ENCODE measurements at places on chromosomes 11 and 22.

- no peak for DNase-seq
Measured at GRCh38 chr22:34592123-34592740, 473.7 kb upstream of the ISX start.

- no peak for DNase-seq
Measured at GRCh38 chr11:111510311-111510710, 1.9 kb downstream of the BTG4 start.

- no peak for DNase-seq
Measured at GRCh38 chr11:57453543-57454177, 6.7 kb upstream of the RTN4RL2 start.

DNA sequence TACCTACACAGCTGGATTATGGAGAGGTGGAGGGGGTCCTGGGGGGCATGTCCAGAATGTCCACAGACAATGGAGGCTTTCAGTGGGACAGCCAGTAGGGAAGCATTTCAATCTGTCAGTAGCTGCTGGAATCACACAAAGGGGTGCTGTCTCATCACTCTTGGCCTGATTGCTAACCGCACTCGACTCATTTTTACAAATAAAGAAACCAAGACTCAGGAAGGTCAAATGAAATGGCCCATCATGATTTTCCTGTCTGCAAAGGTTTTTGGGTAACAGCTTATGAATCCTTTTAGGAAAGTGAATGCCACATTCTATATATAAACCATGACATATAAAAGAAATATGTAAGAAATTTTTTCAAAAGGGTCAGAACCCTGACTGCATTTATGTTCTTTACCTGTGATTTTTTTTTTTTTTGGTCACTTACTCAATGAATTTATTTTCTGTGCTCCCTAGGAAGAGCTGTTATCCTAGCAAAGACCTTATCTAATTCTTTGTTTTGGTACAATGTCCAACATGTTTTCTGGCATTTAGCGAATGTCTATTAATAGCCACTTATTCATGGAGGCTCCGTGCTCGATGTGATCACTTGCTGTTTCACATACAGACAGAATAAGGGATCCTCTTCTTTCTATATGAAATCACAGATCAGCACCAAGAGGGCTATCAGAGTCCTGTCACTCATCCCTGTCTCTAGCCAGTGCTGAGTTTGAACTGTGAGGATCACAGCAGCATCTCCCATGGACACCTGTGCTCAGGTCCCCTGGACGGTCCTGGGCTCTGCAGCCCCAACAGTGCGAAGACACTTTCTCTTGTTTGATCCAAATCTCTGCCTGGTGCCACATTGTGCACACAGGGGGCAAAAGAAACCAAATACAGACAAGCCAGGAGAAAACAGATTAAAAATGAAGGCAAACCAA lies 979.7 kb downstream of the NTM start:
- peak; percentile 30 for DNase-seq

DNA sequence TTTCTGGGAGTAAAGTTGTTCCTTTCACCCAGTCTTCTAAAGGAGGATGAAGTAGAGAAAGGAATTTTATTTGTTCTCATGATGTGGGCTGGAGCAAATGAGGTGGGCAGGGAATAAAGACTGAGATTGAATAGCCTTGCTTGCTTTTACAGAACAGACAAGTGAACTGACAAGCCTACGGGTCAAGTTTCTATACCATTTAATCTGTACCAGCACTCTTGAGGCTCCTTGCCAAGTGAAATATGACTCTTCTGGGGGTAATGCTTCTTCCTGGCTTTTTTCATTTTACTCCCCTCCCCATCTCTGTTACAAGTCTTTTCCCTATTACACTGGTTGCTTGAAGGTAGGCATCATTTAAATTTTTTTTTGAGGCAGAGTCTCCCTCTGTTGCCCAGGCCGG lies 54.8 kb downstream of the CSTPP1 start:
- no peak for DNase-seq

DNA sequence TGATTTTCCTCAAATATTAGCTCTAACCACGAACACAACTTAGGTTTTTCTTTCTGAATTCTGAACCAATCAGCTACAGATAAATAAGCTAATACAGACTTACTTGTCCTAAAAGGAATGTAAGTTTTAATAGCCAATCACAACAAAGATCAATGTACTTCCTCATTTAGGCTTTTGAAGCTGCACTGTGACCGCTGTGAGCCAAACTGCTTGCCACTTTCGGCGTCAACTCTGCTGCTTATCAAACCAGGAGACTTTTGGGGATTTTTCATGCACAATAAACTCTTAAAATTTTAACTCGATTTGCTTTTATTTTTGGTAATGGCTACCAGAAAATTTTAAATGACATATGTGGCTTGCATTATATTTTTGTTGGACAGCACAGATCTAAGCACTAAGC lies 92.5 kb downstream of the TMPRSS5 start:
- no peak for DNase-seq

- no peak for DNase-seq
Measured at GRCh38 chr11:71931245-71931602, 2.4 kb downstream of the RNF121 start.

DNA sequence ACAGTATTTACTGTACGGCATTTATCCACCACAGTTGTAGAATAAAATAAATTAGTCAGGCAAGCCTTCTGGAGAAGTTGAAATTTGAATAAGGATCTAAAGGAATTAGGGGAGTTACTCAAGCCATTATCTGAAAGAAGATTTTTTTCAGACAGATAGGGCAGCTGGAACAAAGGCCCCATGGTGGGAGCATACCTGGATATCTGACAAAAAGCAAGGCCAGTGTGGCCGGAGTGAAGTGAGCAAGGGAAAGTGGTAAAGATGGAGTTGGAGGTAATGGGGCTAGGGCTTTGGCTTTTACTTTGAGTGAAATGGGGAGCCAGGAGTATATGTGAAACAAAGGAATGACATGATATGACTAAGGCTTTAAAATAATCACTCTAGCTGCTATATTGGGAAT lies 45.7 kb upstream of the PSMA1 start:
- DNase-seq: no peak

DNA sequence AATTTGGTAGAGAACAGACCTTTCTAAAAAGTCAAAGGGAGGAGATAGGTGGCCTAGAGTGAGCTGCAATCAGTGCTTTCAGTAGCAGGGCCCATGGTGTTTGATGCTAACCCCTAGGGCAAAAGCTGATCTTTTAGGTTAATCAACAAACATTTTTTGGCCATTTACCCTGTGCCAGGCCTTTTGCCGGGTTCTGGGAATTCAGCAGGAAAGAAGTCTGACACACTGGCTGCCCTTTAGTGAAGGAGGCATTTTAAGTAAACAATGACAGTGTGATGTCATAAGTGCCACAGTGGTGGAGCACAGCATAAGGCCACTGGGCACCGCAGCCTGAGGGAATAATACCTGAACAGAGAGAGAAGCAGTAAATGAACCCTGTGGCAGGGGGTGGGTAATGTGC lies 29.0 kb downstream of the C22orf31 start:
- peak; percentile 37 for DNase-seq

- DNase-seq: no peak
Measured at GRCh38 chr22:46612904-46613605, 7.1 kb upstream of the GRAMD4 start.

GRCh38 chr11:69642549-69642912 lies 1.6 kb downstream of the CCND1 start:
- no peak for DNase-seq

DNA sequence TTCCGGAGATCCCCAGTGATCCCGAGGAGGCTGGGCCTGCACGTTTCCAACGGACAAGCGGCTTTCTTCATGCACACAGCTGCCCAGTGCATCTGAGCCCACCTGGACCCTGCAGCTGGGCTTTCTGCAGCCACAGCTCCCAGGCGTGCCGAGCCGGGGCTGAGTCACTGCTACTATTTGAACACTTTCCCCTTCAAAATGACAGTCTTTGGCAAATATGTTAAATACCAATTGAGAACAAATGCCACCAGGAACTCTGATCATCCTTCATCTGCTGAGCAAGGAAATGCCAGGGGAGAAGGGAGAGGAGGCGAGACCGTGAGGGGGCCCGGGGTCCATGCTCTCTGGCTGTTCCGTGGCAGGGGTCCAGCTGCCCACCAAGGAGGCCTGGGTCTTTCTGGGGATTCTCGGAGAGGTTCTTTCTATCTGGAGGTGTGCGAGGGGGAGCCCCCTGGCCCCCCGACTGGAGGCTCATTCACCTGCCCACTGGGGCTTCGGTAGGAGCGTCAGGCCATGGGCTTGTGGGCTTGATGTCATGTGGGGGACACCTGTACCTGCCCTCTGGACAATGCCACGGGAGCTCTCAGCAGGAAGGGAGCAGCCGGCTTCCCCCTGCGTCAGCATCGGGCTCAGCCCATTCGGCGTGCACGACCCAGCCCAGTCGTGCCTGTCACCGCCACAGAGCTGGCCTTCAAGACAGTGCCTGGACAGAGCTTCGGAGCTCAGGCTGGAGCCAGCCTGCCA lies 159.6 kb downstream of the CTTN start:
- DNase-seq: no peak

DNA sequence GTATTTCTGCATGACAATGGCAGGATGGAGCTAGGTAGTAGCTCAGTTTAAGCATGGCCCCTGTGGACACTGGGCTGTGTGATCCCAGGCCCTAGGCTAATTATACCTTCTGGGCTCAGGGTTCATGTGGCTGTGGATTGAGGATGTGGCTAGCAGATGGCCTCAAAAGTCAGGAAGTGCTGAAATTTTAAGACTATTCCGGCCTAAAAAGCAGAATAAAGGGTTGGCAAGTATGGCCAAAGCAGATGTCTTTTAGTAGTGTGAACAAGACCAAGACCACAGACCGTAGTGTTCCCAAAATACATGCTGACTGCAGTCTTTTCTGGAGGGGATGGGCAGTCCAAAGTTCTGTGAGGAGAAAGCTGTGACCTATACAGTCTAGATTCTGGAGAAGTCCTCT lies 115.7 kb upstream of the RAG2 start:
- DNase-seq: no peak

- DNase-seq: no peak
Measured at GRCh38 chr11:116459185-116460045, 313.4 kb downstream of the BUD13 start.

DNA sequence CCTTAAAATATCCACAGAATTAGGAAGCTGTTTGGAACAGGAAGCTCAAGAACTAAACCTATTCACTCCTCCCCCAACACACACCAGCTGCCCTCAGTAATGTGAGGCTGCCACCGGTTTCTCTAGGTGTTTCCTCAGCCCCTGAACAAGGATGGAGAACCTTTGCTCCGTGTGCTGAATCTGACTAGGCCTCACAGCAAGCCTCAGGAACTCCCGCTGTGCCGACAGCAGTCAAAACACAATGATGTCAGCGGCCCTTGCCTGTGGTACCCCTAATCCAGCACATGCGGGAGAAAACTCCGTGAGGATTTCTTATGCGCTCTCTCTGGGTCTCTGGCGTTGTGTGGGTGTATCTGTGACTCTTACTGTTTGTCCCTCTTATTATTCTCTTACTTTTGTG lies 153.3 kb downstream of the EFCAB6 start:
- no peak for DNase-seq

DNA sequence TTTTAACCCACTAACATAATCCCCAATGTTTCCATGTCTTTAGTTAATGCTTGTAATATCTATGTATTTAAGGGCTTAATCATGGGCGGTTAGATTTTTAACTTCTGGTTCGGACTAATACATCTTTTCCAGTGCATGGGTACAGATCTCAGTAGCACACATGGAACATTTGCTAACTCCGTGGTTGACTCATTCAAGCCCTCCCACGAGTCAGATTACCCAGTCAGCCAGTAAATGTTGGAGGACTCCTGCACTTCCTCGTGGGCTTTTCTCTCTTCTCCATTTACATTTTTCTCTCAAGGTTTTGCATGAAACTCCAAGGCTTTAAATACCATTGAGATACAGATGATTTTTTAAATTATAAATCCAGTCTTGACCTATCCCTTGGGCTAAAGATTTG lies 313.9 kb downstream of the ST3GAL4 start:
- peak; percentile 45 for DNase-seq

All from Daoy (cell line).